ENCODE measurements at places on chromosomes 2 and 18. TPM values are rescaled to one million over a fixed set of nuclear protein-coding genes. Genes with fewer than 3 reads are reported as not detected.

ARHGEF33 gene
- total RNA-seq: not detected

PFN4 gene
- 0.72 TPM for total RNA-seq

- DNase-seq: no peak
These were observed 66.8 kb downstream of the MREG start for GRCh38 chr2:215946586-215946985.

DNA sequence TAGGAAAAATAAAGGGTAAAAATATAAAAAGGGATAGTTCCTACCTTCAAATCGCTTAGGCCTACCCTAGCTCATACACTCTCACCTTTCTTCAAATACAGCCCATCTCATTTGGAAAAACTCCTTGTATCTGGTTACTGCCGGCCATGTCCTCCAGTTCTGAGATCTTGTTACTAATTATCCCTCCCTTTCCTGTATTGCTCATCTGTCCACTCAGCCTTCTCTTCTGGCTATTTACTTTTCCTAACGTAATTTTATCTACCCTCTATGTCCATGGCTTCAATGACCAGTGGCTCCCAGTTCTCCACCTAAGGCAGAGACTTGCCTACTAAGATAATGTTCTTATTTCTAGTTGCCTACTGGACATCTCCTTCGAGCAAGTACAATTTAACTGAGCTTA, 342.9 kb upstream of the ACVR2A start:
- no peak for DNase-seq

GRCh38 chr18:48690494-48690893, 151.7 kb downstream of the CTIF start:
- no peak for DNase-seq

DPYSL5 gene
- total RNA-seq: 5.0 TPM

DNA sequence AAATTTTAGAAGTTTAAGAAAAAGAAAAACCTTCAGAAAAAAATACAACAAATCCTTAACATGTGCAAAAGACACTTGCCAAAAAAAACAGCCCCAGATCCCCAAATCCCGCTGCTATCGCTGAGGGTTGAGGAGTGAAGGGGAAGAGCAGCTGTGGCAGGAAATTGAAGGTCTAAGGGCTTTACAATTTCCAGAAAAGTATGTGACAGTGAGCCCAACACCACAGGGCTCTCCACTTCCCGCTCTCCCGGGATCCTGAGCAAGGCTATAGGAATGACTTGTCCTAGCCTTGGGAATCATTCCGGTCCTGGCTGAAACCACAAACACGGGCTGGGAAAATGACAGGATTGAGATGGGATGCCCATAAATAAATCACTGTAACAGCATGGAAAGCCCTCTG, 191.4 kb downstream of the TMEM163 start:
- no peak for DNase-seq

DNA sequence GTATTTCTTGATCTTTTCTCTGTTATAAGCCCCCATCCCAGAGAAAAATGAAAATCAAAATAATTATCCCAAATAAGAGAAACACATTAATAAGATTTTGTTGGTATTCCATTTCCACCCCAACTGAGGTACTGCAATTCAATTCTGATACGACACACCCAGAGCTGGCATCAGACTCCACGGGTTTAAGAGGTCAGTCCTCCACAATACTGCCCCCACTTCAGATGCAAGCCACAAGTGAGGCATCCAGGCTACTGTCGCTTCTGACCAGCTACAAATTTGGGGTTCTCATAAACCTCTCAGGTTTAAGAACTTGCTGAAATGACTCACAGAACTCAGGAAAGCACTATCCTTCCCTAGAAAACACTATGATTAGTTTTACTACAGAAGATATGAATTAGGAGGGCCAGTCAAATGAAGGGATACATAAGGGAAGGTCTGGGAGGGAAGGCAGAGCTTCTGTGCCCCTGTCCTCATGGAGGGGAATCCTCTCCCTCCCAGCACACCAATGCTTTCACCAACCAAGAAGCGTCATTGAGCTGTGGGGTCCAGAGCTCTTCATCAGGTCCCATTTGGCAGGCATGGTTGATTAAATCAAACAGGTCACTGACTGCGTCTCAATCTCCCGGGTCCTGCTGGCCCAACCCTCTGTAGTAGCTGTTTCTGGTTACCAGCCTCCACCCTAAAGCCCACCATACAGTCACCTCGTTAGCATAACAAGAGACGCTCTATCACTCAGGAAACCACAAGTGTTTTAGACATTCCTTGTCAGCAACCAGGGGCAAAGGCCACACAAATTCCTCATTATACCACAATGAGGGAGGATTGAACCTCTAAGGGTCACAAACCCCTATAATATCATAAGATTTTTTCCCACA, 46.2 kb downstream of the IWS1 start:
- DNase-seq: no peak

UGT1A7 gene
- not detected for total RNA-seq

CEP192 gene
- 15.4 TPM for total RNA-seq

DNA sequence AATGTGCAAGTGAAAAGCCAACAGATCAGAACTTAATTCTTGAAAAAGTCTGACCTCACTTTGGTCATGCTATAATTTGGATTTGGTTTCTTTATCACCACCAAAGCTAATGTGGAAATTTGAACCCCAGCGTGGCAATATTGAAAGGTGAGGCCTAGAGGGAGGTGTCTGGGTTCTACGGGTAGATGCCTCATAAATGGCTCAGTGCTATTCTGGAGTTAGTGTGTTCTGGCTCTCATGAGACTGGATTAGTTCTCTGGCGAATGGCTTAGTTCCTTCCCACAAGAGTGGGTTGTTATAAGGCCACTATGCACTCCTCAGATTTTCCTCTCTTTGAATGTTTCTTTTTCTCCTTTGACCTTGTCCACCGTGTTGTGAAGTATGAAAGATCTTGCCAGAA, 22.3 kb downstream of the ORC4 start:
- no peak for DNase-seq

All from H4 (cell line).